ENCODE measurements at places on chromosomes 2 and 18. TPM values are rescaled to one million over a fixed set of nuclear protein-coding genes. Genes with fewer than 3 reads are reported as not detected.

DNA sequence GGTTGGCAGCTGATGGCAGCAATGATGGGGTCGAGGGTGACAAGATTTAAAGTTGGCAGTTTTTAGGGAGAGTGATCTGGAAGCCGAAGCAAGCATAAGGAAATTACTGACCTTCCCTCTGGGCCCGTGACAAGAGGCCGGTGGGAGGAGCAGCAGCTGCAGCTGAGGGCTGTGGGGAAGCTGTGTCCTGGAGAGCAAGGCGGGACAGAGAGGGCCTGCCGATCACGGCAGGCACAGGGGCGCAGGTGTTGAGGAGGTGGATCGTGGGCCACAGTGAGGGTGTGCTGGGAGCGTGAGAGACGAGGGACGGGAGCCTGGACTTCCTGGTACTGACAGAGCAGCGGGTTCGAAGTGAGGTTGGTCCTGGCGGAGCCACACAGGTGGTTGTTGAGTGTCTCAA, 31.0 kb downstream of the TRAF3IP1 start:
- H3K36me3 ChIP-seq = peaks cover 17% of the 10 kb centered on the region
- H3K27ac ChIP-seq = no peak overlapping the region
- H3K4me1 ChIP-seq = no peaks in the 10 kb centered on the region
- H3K27me3 ChIP-seq = no peaks in the 10 kb centered on the region
- no peak for DNase-seq

DNA sequence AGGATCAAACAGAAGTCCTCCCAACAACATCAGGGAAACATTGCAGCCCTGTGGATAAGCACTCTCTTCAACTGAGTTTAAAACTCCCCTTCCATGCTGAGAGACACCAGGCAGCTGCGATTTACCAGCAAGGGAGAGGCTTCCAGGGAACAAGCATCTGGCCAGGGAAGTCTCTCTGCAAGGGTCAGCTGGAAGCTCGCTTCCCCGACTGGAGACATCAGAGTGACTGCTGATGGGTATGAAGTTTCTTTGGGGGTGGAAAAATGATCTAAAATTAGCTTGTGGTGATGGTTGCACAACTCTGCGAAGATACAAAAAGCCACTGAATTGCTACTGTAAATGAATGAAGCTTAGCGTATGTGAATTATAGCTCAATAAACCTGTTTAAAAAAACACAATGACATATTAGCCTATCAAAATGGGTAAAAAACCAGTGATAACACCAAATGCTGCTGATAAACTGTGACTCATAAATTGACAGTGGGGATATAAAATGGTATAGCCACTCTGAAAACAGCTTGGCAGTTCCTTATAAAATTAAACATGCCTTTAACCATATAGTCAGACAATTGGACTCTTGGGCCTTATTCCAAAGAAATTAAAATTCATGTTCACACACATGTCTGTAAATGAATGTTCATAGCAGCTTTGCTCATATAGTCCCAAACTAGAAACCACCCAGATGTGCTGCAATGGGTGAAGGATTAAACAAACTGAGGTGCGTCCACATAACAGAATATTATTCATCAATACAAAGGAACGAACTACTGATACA, 1082.0 kb downstream of the SOCS6 start:
- no peak overlapping the region for H3K4me3 ChIP-seq
- H3K4me1 ChIP-seq = no peaks in the 10 kb centered on the region
- no peak overlapping the region for H3K27ac ChIP-seq
- no peaks in the 10 kb centered on the region for H3K27me3 ChIP-seq

- no peak for DNase-seq
- no peak overlapping the region for H3K4me3 ChIP-seq
- H3K36me3 ChIP-seq = no peaks in the 10 kb centered on the region
- H3K27ac ChIP-seq = no peak overlapping the region
These were observed 42.1 kb upstream of the GPR39 start for GRCh38 chr2:132374551-132374950.

The SLC4A3 gene
- total RNA-seq = 38.8 TPM

The CD8A gene
- 0.07 TPM for total RNA-seq

The ICA1L gene
- total RNA-seq = 8.6 TPM
